ENCODE measurements at places on chromosomes 1 and 21.

GRCh38 chr1:47205918-47206317, 16.1 kb upstream of the PDZK1IP1 start:
- no peak for DNase-seq

DNA sequence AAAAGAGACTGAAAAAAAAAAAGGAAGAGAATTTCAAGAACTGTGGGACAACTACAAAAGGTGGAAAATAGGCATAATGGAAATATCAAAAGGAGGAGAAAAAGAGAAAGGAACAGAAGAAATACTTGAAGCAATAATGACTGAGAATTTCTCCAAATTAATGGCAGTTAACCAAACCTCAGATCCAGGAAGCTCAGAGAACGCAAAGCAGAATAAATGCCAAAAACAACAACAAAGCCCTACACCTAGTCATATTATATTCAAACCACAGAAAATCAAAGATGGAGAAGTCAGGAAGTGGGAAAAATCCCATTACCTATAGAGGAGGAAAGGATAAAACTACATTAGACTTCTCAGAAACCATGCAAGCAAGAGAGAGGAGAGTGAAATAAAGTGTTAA, 20.7 kb upstream of the AHCYL1 start:
- DNase-seq, result no peak

GRCh38 chr1:24191860-24192259, 4.8 kb upstream of the IFNLR1 start:
- DNase-seq, result no peak

DNA sequence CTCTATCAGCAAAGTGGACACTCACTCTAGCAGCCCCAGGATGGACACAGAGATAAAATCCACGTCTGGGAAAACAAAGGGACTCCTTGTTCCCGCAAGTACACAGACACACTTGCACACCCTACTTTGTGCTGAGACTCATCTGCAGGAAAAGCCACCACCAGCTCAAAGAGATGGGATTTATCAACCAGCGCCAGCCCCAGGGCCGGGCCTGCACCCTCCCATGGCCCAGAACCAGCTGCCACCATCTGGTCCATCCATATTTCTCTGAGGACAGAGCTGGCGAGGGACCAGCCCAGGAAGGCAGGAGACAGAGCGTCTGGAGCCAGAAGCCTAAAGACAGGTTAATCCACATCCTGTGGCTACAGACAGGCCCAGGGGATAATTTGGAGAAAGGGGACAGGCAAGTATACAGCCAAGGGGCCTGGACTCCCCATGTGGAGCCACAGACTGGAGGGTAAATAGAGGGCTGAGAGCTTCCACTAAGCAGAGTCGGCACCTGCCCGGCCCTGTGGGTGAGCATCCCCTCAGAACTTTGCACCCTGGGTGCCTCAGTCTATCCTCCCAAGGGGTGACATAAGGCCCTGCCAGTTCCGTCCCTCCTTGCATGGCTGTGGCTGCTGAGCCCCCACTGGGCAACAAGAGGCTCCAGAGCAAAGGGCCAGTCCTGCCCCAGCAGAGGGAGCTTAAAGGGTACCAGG, 233.9 kb downstream of the PTPRU start:
- DNase-seq, result no peak

DNA sequence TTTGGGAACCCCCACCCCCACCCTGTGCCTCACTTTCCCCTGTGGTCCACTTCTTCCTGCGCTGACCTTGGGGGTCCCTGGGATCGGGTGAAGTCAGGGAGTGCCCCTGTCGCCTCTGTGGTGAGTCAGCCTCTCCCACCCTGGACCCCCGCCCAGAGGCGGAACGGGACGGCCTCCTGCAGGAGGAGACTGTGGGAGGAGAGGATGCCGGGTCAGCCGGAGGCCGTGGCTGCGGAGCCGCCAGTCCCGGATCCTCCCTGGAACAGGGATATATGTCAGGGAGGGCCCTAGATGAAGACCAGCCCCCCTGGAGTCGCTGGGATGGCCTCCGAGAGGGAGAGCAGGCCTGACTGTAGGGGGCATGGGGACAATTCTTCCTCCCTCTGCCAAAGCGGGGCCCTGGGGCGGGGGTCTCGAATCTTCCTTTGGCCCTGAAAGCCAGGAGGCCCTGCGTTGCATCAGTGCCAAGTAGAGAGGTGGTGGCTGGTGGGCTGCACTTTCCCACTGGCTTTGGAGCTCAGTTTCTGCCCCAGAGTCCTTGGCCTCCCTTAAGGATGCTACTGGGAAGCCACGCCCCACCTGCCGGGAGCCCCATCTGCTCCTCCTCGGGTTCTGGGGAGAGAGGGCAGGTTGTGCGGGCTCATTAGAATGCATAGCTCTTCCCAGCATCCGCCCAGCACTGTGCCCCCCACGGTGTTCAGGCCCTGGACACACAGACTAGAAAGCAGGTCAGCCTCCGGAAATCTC, 930 bp downstream of the ARHGEF10L start:
- no peak for DNase-seq

GRCh38 chr1:206036663-206037455, 13.2 kb upstream of the CTSE start:
- DNase-seq, result no peak

Data from stimulated activated CD8-positive, alpha-beta memory T cell treated with anti-CD3 and anti-CD28 coated beads, Interleukin-7, amount 100 ng/mL, for 48 hours (primary cell).